Stimulated activated CD8-positive, alpha-beta memory T cell treated with anti-CD3 and anti-CD28 coated beads, Interleukin-4, amount 100 ng/mL, for 1 hour (primary cell): ENCODE measurements at places on chromosomes 4 and X.

DNA sequence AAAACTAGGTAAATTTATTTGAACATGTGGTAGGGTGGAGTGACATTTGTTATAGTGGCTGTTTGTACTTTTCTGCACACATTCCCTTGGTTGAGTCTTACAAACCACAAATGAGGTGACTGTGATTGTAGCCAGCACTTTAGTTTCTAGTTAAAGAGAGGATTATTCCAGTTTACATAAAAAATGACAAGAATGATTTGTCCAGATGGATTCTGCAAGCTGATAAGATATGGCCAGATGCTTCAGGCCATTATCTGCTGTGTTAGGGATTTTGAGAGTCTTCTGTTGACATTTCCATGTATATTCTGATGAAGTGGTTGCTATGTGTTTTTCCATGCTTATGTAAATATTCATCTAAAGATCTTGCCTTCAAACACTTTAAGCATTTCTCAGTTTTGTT lies 31.0 kb upstream of the PDE5A start:
- DNase-seq, result no peak

DNA sequence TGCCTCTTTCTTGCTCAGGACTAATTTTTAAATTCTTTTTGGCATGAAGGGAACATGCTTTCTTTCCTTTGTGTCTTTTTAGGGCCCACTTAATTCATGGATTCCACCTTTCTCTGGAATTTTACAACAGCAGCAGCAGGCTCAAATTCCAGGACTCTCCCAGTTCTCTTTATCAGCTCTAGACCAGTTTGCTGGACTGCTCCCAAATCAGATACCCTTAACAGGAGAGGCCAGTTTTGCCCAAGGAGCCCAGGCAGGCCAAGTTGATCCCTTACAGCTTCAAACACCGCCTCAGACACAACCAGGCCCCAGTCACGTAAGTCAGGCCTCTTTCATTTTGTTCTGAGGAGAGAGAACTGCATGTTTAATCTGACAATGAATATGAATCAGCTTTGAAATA lies 2.3 kb downstream of the ODAM start:
- no peak for DNase-seq

DNA sequence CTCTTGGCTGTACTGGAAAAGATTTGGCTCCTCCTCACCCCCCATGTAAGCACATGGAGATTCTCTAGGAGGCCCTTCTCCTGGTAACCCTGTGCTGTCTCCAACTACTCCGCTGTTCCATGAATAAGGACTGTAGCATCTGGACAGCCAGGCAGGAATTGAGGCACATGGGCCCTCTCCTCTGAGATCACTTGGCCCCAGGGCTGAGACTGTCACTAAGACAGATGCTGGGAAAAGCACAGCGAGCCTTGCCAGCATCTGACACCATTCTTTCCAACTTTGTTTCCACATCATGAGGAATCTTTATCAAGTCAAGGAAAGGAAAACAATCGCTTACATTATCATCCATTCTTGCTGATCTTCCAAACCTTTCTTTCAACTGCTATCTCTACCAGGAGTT lies 222.6 kb upstream of the INTU start:
- no peak for DNase-seq

GRCh38 chr4:73090738-73091137 lies 21.2 kb upstream of the COX18 start:
- no peak for DNase-seq
